ENCODE measurements at places on chromosomes 1 and 21.

- no peak for DNase-seq
These were observed 69.9 kb downstream of the RPS6KC1 start for GRCh38 chr1:213120961-213121360.

GRCh38 chr1:213260311-213261075 lies 209.5 kb downstream of the RPS6KC1 start:
- DNase-seq, result no peak

DNA sequence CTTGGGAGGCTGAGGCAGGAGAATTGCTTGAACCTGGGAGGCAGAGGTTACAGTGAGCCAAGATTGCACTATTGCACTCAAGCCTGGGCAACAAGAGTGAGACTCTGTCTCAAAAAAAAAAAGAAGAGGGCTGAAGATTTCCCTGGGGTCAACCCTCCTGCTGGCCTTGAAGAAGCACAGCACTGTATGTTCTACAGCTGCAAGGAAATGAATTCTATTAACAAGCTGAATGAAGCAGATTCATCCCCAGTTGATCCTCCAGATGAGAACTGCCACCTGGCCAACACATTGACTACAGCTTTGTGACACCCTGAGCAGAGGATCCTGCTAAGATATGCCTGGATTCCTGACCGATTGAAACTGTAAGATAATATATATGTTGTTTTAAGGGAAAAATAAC lies 129.5 kb downstream of the ADSS2 start:
- DNase-seq, result no peak

DNA sequence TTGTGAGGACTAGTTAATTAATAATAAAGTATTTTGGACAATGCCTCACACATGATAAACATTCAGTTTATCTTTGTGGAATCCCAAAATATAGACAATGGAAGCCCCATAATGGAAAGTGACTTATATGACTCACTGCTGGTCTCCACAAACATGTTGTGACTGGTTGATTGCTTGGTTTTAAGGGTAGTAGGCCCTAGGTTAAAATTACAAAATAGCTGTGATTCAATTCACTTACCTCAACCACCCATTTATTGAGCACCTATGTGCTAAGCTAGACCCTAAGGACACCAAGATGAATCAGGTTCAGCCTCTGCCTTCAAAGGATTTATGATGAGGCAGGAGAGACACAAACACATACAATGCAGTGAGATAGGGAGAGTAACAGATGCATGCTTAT lies 42.4 kb downstream of the KANK4 start:
- no peak for DNase-seq

DNA sequence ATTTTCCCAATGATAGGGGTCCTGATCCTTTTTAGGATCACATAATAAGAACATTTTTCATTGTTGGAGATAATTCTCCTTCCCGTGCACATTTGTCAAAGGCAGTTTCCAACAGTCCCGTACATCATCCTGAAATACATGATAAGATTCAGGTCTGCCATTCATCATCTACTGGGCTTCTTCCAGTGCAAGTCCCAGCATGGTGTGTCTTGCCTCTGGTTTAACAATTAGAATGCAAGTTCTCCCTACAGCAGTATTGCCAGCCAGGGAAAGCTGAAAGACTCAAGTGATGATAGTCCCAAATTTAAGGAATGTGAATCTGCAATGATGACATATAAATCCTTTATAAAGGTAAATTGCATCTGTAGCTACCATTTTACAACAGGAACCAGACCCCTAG lies 146.2 kb downstream of the DAB1 start:
- DNase-seq, result no peak

DNA sequence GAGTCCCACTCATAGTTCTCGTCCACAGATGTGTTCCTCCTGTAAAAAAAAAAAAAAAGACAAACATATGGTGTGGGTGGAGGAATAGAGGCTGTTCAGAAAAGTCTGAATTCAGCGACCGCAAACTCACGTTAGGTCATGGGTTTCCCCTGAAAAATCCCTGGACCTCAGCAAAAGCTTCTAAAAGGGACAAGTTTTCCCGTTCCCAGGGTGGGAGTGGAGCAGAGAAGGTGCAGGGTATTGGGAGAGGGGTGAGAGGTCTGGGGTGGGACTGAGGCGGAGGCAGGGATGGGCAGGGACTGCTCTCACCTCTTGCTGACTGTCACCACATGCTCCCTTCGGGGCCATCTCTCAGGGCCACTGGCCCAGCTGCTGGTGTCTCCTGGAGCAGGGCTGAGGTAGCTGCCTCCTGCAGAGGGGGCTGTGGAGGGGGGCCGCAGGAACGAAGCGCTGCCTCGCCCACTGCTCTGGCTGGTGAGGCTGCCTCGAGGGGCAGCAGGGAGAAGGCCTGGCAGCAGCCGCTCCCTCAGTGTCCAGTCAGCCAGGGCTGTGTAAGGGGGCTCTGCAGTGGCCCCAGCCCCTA lies 2.6 kb upstream of the TAGLN2 start:
- DNase-seq, result no peak

- DNase-seq, result no peak
These were observed 436.4 kb downstream of the PLA2G4A start for GRCh38 chr1:187264995-187265602.

- DNase-seq, result no peak
These were observed 423.9 kb downstream of the PTBP2 start for GRCh38 chr1:97145321-97145956.

DNA sequence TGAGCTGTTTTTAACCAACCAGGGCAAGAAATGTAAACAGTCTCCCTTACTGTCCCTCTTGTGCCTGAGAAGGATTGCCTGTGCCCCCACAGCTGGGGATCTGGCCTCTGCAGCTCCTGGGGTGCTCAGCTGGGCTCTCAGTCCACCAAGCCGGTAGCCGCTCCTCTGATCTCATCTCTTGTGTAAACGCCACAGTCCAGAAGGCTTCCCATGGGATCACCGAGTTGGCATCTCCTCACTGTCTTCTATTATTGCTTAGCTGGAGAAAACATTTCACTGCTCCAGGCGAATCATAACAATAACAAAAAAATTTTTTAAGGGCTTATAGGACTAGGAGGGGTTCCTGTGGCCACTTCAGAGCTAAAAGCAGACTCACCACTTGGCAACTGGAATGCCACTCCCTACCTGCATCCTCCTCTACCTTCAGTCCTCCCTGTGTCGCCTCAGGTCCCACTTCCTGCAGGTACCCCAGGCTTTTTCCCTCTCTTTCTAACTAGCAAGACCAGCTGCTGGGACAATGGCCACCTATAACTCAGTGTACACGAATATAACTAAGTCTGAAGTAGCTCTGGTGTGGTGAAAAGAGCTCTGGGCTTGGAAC lies 75.8 kb downstream of the ATP1A1 start:
- no peak for DNase-seq

GRCh38 chr1:235908742-235909520 lies 42.2 kb upstream of the LYST start:
- DNase-seq, result no peak

DNA sequence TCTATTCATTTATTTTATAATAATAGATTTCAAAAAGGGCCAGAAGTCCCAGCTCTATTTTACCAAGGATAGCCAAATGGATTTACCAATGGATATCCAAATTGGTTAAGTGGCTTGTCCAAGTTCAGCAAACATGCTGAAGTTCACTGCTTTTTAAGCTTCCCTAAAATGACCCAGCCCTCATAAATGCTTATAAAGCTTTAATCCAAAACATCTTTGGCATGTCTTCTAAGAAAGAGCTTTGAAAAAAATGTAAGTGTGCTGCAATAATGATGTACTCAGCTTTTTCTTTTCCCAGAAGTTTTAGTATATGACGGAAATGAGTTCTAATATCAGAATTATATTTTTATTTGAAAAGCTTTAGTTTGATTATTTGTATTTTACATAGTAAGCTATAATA lies 451.5 kb upstream of the ADAMTS5 start:
- no peak for DNase-seq

DNA sequence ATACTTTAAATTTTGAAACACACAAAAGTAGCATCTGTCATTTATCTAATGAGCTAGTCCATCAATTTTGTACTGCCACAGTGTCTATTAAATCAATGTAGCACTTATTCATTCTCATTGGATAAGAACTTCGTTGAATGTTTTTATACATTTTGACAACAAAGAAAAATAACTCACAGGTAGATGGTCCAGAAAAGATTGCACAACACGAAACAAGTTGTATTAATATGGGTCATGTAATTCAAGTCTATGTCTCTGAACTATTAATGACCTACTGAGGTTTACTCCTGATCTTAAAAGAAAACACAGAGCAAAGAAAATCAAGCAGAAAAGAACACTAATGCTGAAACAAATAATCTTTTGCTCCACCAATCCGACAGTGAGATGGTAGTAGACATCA lies 15.3 kb downstream of the HP1BP3 start:
- no peak for DNase-seq

DNA sequence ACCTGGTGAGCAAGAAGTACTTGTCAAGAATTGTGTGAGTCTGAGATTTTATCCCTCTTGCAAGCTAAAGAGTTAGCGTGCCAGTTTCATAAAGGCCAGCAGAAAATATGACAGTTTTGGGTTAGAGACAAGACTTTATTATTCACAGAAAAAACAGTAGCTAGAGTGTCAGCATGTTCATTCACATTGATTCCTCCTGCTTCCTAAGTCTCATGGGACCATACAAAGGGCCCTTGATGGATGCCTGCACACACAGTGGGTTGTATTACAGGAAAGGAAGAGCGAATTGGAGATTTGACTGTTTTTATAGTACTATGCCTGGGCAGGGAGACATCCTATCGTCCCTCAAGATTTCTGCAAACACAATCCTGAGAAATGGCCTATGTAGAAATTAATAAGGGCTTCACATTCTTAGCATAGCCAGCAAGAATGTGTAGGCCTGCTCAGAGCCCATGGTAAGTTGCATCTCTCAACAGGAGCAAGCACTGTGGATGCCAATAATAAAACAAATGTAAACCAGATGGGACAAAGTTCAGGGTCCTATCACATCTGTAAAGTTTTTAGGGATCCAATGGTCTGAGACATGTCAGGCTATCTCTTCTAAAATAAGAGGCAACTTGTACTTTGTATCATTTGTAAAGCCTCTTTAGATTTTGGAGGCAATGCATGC lies 4.0 kb upstream of the ASPM start:
- no peak for DNase-seq

DNA sequence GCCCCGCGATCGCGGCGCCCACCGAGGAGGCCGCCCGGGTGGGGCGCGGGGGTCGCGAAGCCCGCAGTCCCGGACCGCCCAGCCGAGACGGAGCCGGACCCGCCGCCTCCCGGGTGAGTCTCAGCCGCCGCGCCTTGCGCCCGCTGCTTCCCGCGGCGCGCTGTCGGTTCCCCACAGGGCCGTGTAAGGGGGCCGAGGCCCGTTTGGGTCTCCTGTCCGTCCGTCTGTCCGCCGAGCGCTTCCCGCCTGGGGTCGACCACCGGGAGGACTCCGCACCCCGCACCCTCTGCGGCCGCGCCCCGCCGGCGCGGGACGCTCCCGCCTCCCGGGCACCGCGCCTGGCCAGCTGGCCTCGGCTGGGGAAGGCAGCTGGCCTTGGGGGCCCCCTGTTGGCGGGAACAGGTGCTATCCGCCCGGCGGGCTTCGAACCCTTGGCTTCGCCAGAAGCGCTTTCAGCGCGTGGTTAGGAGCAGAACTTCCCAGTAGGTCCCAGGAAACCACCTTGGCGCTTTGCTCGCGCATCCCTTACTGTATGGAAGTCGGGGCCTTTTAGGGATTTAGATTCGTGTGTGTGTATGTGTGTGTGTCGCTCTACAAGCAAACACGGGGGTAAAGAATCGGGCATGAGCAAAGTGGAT lies 414 bp downstream of the TMEM51 start:
- DNase-seq, result no peak

DNA sequence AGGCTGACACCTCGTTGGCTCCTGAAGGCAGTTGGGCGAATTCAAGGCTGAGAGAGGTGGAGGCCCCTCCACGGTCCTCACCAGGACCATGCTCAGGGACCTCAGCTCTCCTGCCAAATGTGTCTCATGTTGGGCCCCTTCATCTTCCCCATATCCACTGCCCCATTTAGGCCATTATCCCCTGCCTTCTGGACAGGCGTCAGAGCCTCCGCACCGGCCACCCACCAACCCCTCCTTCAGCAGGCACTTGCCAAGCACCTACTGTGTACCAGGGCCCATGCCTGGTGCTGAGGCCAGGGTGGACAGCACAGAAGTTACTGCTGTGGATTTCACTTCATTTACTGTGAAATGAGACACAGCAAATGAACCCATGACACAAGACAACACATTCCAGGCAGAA lies 325.8 kb downstream of the MATN1 start:
- DNase-seq, result no peak

GRCh38 chr1:59901770-59902388 lies 24.7 kb downstream of the CYP2J2 start:
- DNase-seq, result no peak

GRCh38 chr21:46150491-46151121 lies 4.8 kb downstream of the FTCD start:
- no peak for DNase-seq

DNA sequence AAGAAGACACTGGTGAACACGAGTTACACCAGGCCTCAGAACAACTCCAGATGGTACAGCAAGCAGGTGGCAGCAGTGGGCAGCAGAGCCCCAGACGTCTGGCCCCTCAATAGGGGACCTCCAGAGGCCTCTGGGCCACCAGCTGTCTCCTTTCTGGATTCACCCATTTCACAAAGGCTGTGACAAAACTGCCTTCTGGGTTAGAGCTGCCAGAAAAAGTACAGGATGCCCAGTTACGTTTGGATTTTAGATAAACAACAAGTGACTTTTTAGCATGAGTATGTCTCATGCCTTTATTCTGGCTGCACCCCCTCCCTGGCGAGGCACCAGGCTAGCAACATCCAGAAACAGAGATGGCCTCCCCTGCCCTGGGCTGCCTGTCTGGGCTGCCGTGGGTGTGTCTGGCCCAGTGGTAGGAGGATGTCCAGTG lies 30.1 kb downstream of the ITPKB start:
- no peak for DNase-seq

GRCh38 chr1:20198918-20199317 lies 12.6 kb upstream of the PLA2G2C start:
- DNase-seq, result no peak

DNA sequence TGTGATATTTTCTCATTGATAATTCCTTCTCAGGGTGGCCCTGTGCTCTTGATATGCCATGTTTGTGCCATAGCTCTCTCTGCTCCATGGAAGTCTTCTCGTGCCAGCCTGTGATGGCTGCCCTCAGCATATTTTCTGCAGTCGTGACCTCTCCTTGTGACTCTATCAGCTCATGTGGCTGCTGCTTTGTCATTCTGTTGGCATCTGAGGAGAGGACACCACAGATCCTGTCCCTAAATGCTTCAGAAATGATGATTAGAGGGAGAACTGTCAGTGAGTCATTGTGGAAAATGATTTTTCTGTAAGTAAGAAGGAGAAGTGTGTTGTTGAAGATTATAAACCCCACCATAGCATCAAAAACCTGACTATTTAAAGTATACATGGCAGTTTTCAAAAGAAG lies 286.0 kb downstream of the ADGRL2 start:
- DNase-seq, result no peak

GRCh38 chr21:44616591-44616926 lies 4.7 kb downstream of the KRTAP10-8 start:
- no peak for DNase-seq

- DNase-seq, result no peak
These were observed at the start of gene RAB7B for GRCh38 chr1:206002871-206003801. TSS of gene RAB7B (minus strand) at chr1:206003395. CDS start at chr1:205994135, 9,260 bp downstream.
